ENCODE measurements at places on chromosomes 5 and 9.

- no peak for DNase-seq
Observed at GRCh38 chr9:4879115-4879558, 86.4 kb downstream of the RCL1 start.

DNA sequence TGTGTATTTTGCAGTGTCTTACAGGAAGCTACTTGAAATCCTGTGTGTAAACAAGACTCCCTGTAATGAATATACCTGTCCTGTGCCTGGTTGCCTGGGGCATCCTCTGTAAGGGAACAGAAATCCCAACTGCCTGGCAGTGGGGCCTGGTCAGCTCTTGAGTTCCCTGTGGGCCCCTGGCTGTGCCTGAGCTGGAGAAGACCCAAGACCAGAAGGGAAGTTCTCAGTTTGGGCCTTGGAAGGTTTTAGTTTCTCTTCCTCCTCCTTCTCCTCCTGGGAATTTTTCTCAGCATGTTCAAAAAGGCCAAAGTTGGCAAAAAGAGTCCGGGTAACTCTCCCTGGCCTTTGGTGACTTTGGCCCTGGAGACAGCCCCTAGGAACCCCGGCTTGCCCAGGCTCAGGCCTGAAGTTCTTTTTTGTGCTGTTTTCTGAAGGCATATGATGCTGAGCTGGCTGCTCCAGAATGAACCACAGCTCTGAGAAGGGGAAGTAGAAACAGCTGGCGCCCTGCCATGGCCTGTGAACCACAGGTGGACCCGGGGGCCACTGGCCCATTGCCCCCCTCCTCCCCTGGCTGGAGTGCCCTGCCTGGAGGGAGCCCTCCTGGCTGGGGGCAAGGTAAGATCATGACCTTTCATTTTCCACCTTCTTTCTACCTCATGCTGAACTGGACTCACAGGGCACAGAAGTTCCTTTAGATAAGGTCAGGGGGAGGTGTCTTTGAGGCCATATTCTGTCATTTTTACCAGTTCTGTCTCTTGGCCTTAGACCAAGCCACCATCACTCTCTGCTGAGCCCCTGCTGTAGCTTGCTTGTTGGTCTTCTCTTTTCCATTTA is 5.8 kb downstream of the TMEM268 start:
- DNase-seq: no peak

DNA sequence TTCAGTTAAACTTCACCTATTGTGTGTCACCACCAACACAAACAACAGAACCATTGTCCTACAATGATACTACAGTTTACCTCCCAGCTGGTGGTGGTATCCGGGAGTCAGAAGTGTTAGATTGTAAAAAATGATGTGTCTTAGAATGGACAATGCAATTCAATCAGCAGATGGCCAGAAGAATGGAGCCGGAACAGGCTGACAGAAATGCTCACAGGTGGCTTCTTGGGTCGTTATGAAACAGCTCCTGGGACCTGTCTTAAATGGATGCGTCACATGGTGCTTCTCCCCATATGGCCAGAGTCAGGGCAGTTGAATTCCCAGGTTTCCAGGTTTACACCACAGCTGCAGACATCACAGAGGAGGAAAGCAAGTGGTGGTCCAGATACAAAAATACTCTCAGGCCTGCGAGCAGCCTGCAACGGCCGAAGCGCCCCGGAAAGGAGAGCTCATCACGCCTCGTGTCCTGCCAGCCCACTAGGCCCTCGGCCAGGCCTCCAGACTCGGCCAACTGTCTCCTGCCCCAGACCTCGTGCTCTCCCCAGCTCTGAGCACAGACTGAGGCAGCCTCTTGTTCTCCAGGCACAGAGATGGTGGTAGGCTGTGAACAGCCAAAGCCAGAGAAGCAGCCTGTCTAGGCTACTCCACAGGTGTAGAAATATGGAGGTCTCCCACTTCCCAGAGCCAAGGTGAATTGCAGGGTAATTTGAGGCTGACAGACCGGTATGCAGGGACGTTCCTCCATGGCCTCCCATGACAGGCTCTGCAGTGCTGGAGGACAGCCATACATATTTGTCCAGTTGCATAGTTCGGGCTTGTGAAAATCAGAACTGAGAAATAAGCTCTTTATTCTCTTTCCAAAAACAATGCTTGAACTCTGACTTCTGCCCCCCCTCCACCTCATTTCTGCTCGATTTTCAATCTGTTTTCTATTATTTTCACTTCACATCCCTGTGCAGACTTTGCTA is 98.5 kb upstream of the SPATA31C2 start:
- DNase-seq: no peak

- no peak for DNase-seq
Observed at GRCh38 chr5:12614608-12615007, 710.4 kb upstream of the CTNND2 start.

DNA sequence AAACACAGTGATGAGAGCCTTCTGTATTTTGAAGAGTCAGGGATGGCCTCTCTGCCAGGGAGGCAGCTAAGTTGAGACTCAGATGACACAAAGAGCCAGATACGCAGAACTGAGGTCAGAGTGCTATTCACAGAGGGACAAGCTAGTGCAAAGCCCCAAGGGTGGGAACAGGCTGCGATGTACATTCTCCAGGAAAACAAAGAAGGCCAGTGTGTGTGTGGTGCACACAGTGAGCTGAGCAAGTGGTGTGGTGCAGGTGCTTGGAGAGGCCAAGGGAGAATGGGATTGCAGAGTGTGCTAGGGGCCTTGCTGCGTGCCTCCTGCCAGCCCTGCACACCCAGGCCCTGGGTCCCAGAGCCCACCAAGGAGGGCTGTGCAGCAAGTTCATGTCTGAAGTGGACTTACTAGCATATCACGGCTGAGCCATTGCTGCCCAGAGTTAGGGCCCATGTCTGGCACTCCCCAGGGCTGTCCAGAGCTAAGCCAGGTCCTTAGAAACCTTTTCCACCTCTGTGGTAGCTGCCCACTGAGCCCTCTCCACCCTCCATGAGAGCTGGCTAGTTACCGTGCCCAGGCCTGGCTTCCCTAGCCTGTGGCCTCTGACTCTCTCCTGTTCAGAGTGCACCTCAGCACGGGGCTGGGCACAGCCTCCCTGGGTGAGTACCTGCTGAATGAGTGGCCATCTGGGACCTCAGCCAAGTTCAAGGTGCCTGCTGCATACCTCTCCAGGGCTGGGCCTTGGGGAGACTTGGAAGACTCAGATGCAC is 9.3 kb downstream of the SLC25A48 start:
- no peak for DNase-seq

DNA sequence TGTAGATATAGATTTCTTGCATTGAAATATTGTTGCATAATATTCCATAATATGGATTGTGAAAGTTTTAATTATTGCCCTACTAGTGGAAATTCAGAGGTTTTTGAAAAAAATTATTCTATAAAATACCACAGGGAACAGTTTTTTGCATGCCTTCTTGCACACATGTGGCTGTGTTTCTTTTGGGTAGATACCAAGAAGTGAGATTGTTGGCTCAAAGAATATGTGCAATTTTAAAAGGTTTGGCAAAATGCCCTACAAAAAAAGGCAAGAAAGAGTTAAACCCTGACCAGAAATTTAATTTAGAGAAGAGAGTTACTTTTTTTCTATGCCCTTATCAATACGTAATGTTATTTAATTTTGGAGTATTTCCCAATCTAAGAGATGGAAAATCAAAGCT is 270.8 kb upstream of the DAPK1 start:
- DNase-seq: no peak

GRCh38 chr9:27193886-27194285 is 84.9 kb downstream of the TEK start:
- DNase-seq: no peak

GRCh38 chr5:126801992-126802294 is 25.0 kb downstream of the LMNB1 start:
- DNase-seq: no peak

DNA sequence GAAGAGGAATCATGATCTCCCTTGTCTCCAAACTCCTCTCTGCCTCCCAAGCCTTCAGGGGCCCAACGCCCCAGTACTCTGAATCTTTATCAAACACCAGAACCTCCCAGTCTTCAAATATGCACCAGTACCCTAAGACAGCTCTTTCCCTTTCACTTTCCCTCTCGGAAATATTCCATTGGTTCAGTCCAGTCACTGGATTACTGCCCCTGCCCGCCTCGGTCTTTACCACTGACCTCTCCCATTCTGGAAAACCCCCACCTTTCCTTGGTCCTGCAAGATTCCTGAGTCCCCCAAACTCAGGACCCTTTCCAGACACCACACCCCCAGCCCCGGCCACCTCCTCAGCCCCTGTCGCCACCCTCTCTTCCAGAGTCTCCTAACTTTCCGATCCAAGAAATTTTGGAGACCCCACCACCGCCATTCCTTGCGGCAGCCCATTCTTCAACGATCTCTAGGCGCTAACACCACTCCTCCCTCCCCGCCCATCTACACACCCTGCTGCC is 674 bp downstream of the C5orf15 start:
- no peak for DNase-seq

DNA sequence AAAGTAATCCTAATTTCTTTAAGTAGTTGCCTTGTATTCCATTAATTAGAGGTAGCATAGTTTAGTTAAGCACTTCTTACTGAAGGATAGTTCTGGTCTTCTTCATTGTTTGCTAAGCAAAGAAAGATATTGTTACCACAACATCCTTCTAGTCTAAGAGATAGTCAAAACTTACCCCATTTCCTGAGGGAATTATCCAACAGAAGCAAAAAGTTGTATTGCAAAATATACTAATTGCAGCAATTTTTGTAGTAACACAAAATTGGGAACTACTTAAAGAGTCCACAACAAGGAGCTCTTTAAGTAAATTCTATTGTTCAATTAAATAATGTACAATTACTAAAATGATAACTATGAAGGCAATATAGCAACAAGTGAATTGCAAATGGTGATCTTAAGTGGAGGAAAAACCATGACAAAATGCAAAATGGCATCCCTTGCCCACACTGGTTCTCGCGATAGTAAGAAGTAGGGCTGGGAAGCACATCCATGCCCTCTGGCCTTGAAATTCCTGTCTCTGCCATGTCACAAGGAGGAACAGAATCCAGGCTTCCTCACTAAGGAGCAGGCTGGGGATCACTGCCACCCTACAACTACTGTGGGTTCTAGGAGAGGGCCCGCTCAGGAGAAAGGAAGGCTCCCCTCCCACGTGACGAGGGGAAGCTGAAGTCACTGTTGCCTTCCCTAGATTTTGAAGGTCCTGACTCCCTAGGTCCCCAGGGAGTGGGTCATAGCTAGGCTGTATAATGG is 23.3 kb upstream of the MEGF9 start:
- DNase-seq: no peak

DNA sequence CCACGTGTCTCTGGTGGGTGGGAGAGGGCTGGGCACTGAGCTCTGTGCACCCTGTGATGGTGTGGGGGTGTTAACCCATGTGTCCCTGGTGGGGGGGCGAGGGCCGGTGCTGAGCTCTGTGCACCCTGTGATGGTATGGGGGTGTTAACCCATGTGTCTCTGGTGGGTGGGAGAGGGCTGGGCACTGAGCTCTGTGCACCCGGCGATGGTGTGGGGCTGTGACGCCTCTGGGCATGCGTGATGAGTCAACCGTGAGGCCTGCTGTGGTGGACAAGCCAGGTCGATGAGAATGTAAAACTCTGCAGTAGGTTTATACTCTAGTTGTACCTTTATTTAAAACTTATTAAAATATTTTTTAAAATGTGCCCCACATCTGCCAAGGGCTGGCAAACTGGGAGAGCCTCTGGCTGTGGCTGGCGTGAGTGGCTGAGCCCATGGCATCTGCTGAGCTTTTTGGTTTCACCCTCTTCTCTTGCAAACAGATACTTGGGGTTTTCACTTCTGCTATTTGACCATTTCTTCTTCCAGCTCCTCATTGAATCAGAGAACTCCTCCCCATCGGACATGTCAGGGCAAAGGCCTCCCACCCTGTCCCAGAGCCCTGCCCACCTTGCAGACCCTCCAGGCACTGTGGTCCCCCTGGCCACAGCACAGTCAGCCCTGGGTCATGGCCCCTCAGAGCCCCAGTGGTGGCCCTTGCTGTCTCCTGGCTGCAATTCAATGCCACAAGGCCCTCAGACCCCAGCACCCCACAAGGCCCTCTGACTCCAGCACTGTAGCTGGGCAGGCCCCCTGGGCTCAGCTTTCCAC is 18.5 kb upstream of the EXOC3 start:
- no peak for DNase-seq

GRCh38 chr9:133677126-133678010 is 41.2 kb downstream of the DBH start:
- DNase-seq: no peak

- DNase-seq: no peak
Observed at GRCh38 chr5:39506211-39506610, 81.4 kb upstream of the DAB2 start.

GRCh38 chr5:149387982-149388381 is 8.9 kb upstream of the IL17B start:
- DNase-seq: no peak

DNA sequence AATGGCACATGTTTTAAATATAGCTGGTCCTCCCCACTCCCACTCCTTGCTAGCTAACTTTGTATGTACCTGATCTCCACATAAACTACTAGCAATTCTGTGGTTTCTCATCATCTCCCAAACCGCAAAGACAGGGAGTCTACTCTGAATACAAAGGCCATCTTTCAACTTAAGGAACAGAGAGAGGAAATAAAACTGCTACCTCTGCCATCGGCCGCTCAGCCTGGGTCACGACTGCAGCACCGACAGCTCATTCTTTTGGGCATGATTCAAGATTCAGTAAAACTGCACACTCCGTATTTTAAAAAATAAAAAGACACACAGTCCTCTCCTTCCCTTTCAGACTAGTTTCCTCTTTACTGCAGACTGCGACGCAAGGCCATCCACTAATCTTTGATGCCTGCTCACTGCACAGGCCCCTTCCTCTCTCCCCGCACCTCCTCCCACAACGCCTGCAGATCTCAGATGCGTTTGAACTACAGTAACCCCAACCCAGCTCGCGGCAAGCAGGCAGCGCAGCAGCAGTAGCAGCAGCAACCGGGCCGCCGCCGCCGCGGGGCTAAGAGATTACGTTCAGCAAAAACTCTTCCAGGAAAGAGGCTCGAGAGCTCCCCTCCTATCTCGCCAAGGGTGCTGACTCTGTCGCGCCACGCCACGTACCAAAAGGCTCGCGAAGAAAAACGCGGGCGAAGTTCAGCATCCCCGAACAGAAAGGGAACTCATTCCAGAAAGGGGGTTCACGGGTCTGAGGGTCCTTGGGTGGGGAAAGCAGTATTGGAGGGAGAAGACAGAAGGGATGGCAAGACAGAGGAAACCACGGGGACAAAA is 1.5 kb downstream of the RNF145 start:
- DNase-seq: peak; percentile 49

- DNase-seq: no peak
Observed at GRCh38 chr5:172919525-172920446, 39.4 kb upstream of the RPL26L1 start.
